Memory B cell (primary cell): ENCODE measurements at places on chromosomes 5 and 9.
A peak's percentile ranks its signal among the peaks of the same experiment; 100 is the strongest.

DNA sequence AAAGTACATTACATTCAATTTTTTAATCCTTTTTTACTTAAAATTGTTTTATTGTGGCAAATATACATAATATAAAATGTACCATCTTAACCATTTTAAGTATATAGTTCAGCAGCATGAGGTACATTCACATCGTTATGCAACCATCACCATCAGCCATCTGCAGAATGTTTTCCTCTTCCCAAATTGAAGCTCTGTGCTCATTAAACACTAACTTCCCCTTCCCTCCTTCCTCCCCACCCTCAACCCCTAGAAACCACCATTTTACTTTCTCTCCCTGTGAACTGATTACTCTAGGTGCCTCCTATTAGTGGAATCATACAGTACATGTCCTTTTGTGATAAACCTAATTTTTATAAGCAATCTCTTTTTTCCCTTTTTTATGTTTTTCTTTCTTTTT is 15.6 kb downstream of the TEX53 start:
- DNase-seq, result no peak

GRCh38 chr5:14579731-14580397 is 1.7 kb upstream of the OTULINL start:
- no peak for DNase-seq

- no peak for DNase-seq
Measured at GRCh38 chr5:61949679-61950435, 356.1 kb upstream of the KIF2A start.

GRCh38 chr9:124593200-124593599 is 86.0 kb upstream of the NR5A1 start:
- DNase-seq, result no peak

- DNase-seq, result no peak
Measured at GRCh38 chr5:42274913-42275312, 148.3 kb upstream of the GHR start.

GRCh38 chr9:7671847-7672246 is 127.7 kb downstream of the DMAC1 start:
- no peak for DNase-seq

DNA sequence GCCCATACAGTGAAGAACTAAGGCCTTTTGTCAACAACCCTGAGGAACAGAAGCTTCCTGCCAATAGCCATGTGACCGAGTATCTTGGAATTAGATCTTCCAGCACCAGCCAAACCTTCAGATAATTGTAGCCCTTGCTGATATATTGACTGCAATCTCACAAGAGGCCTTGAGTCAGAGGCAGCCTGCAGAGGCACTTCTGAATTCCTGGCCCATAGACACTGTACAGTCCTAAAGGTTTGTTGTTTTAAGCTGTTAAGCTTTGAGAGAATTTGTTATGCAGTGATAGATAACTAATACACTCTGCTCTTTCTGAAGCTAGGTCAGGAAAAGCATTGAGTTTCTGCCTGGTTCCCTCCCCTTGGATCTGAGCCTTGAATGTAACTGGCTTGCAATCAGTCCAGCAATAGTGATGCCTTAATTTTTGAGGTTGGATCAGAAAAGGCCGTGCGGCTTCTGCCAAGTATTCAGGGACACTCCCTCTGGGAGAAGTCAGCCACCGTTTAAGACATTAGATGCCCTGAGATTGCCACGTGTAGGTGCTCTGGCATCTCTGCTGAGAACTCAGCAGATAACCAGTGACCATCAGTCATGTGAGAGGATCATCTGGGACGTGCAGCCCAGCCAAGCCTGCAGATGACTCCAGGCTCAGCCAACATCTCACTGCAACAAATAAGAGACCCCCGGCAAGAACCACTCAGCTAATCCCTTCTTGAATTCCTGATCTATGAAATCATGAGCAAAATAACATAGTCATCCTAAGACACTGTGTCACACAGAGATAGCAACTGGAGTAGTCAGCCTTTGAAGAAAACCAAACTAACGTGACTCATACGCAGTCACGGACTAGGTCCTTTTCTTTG is 126.8 kb upstream of the STC2 start:
- no peak for DNase-seq

- no peak for DNase-seq
Measured at GRCh38 chr9:109064963-109065702, 51.8 kb upstream of the CTNNAL1 start.

GRCh38 chr9:4894076-4894475 is 91.0 kb upstream of the JAK2 start:
- no peak for DNase-seq

DNA sequence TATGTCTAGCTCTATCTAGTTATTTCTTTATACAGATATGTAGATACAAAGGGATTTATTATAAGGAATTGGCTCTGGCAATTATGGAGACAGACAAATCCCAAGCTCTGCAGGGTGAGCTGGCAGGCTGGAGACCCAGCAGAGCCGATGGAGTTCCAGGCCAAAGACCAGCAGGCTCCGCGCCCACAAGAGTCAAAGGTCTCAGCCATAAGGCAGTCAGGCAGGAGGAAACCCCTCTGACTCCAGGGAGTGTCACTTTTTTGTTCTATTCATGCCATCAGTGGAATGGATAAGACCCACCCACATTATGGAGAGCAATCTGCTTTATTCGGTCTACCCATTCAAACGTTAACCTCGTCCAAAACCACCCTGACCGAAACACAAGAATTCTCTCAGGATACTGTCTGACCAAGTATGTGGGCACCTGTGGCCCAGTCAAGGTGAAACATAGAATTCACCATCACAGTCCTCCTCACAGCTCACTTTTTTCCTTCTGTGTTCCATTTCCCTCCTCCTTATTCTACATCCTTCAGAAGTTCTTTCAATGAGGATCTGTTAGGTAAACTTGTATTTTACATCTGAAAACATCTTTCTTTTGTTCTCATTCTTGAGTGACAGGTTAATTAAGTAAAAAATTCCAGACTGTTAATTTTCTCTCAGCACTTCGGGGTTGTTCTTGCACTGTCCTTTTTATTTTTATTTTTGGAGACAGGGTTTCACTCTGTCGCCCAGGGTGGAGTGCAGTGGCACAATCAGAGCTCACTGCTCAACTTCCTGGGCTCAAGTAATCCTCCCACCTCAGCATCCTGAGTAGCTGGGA is 21.2 kb downstream of the RNF130 start:
- DNase-seq, result no peak

- DNase-seq, result no peak
Measured at GRCh38 chr5:166781737-166782136, 1509.7 kb upstream of the WWC1 start.

- no peak for DNase-seq
Measured at GRCh38 chr9:77841739-77842386, 189.7 kb downstream of the GNAQ start.

DNA sequence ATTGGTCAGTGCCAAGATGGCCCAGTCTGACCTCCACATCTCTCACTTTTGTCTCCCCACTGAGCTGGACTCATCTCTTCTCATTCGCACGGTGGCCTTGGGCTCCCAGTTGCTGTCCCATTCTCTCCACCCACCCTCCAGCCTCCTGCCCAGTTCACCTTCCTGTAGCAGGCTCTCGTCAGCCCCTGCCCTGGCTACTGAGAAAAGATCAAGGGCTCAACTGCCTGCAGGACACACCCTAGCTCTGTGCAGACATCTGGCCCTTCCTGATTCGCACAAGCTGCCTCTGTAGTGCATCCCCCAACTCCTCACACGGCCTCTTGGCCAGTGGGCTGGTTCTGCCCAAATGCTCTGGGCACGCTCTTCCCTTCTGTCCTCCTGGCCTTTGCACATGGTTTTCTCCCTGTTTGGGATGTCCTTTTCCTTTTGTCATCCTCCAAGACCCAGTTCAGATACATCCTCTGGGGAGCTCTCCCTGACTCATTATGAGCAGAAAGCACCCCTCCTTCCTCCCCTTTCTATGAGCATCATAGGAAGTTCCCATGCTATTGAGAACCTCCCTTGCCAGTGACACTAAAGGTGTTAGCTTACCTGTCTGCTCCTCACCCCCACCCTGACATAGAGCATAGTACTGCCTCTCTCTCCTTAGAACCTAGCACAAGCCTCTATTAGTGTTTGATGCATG is 78.5 kb upstream of the TGFBR1 start:
- no peak for DNase-seq

DNA sequence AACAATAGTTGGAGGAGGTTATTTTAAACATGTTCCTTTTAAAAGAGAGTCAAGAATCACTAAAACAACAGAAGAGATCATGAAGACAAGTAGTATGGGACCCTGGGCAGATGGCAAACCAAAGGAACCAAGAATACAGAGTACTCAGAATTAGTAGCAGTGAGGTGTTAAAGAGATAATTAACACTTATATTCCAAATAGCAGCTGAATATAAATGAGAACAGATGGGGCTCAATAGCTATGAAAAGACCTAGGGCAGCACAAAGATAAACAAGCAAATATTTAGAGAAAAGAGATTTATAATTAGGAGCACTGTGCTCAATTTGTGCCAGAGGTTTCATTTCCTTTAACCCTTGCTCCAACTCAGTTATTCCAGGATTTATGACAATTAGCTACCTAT is 159.1 kb downstream of the FAM114A2 start:
- no peak for DNase-seq

GRCh38 chr9:130701059-130702022 is 7.8 kb downstream of the EXOSC2 start:
- DNase-seq, result peak; percentile 56

DNA sequence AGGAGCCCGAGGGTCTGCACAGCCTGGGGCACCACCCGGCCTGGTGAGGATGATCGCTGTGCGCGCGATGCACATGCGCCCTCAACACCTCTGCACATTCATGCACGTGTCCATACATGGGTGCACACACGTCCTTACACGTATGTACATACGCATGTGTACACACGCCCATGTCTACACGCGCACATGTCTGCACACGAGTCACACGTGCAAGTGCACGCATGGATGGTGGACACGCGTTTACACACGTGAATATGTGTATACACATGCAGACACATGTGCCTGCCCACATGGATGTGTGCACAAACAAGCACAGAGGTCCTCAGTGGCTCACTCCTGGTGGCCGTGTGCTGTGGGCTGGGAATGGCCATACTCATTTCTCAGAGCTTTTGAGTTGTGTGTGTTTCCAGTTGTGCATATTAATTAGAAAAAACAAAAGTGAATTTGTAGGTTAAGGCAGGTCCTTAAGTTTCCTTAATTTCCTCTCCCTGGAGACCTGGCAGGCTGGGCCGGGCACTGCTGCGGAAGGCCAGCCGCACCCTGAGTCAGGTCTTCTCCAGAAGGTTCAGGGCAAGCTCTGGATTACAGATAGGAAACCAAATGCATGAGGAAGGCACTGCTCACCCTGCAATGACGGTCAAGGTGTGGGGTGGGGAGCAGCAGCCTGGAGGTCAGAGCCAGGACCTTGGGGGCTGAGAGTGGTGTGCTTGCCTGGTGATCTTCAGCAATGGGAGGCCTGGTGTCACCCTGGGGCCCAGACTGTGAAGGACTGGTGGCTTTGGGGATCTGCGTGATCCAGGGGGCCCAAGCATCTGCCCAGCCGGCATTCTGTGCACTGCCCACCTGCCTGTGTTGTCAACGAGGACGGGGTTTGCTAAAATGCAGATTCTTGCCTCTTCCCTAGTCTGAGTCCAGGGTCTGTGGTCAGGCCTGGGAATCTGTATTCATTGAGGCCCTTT is 1.3 kb upstream of the RNU6ATAC start:
- peak; percentile 57 for DNase-seq

GRCh38 chr9:93450945-93451815 is at the start of gene FAM120A:
FAM120A (plus strand) TSS chr9:93451685; CDS start chr9:93451916, 231 bp downstream.
- DNase-seq, result peak; percentile 50

GRCh38 chr5:73122875-73123810 is 2.8 kb downstream of the TMEM171 start:
- no peak for DNase-seq

DNA sequence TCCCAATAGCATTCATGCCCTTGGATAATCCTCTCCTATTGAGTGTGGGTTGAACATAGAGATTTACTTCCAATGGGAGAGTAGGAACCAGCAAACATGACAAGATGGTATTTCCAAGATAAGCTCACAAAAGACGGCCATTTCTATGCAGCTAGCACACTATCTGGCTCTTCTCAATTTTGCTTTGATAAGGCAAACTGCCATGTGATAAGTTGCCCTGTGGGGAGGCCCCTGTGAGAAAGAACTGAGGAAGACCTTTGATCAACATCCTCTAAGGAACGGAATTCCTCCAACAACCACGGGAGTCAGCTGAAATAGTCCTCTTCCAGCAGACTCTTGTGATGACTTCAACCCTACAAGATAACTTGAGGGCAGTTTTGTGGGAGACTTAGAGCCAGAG is 211.9 kb upstream of the TRPM3 start:
- no peak for DNase-seq

- DNase-seq, result no peak
Measured at GRCh38 chr5:61625681-61626621, 293.9 kb downstream of the ZSWIM6 start.

GRCh38 chr5:3517348-3517747 is 78.3 kb upstream of the IRX1 start:
- DNase-seq, result no peak

- DNase-seq, result no peak
Measured at GRCh38 chr9:92711844-92712243, 41.9 kb upstream of the IPPK start.

DNA sequence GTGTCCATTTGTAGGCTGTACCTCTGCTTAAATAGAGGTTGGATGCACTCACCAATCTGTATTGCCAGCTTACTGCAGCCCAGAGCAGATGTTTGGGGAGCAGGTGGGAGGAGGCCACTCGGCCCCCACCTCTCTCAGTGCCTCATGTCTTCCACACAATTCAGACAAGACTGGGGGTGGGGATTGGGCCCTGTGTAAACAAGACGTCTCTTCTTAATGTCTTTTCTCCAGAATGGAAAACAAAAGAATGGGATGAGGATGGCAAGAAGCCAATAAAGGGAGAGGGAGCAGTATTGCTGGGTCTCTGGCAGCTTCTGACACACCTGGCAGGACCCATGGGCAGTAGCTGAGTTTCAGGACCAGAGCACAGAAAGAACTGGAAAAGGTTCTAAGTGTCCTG is 64.9 kb downstream of the SIL1 start:
- DNase-seq, result no peak

GRCh38 chr9:137876781-137877386 is 698 bp upstream of the CACNA1B start:
- no peak for DNase-seq

GRCh38 chr5:14463629-14464028 is 118.0 kb upstream of the OTULINL start:
- no peak for DNase-seq

- DNase-seq, result no peak
Measured at GRCh38 chr5:166074582-166075481, 2216.6 kb upstream of the WWC1 start.

DNA sequence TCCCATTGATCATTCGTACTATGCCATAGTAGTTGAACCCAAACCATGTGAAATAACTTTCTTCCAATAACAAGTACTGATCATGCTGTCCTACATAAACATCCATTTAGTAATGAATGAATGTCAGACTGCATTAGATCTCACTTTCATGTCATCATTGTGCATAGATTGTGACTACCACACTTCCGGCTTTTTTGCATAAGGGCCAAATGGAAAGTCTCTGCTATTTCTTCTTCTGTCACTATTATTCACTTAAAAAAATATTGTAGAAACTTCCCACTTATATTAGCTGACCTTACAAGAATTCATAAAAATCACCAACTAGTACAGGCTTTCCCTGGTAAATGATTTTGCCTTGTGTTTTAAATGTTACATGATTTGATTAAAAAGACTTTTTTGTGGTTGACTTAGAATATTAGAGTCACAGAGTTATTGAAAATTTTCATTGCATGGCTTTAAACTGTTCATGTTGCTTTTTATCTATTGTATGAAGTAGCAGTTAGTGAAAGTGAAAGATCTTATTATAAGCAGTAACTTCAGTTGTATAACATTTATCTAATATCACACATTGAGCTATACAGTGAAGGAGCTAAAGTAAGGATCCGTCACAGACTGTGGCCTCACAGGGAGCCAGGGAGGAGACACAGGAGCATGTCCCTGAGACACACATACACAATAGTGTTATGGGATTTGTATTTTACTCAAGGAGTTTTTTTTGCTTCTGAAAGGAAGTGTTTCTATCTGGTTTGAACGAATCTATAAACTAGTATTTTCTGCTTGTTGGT is 33.9 kb downstream of the LMNB1 start:
- DNase-seq, result no peak
